ENCODE measurements at places on chromosomes 3 and 15.

- DNase-seq = no peak
Observed at GRCh38 chr15:59644756-59645155, 12.6 kb downstream of the GTF2A2 start.

GRCh38 chr3:55884491-55885285 lies 397.6 kb upstream of the WNT5A start:
- DNase-seq = no peak

DNA sequence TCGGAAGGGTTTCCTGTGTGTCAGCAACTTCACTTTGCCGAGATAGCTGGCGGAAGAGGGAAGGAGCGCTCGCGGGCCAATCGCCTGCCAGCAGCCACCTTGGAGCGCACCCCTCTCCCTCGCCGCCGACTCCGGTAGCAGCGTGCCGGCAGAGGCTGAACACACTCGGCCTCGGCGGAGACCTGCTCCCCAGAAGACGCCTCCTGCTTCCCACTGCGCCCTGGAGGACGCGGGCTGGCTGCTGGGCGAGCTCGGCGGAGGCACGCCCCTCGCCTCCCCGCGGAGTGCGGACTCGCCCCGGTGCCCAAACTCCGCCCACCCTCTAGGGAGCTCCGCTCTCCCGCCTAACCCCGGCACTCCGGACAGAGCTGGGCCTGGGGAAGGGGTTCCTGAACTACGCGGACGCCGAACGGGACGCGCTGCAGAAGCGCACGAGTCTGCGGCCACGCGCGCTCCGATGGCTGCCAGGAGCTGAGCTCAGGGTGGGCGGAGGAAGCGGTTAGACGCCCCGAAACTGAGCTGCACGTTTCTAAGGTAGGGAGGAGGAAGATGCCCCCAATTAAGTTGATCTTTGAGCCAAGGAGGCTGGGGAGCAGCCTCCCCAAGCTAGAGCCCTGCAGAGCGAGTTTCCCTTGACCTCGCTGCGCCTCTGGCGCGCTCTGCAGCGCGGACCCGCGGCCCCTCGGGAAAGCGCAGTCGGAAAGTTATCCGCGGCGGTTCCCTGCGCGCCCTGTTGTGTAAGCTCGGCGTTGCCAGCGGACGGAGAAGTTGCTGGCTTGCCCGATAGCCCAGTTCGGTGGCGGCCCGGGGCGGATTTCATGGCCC lies at the start of gene P2RY1:
TSS of gene P2RY1 (plus strand) at position 356 of the 825 bp plus-strand sequence. CDS start 652 bp downstream, outside the sequence.
- no peak for DNase-seq

DNA sequence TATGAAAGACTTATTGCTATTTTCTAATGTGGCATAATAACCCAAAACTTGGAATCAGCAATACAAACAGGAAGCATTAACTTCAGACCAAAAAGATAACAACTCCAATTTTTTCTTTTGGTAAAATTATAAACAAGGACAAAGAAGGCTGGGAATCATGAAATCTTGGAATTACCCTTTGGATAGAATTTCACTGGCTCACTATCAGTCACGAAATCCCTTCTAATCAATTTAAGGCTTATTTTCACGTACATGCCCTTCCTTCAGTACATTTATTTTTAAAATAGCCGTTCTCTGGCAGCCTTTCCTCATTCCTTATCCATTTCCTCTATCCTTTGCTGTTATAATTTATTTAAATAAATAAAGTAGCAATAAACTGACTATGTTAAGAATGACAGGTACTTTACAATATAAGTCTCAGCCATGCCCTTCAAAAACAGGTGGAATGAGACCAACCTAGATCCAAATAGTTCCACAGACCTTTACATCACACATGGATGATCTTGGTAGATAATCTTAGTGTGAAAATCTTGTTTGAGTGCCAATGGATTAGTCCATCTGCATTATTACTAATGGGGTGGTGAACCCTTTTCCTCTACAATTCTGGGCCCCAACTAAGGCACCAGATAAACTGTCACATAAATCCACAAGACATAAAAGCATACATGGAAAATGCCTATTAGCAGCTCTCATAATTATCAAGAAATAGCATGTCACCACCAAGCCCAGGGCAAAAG lies 38.9 kb downstream of the ABI3BP start:
- no peak for DNase-seq
